Lower leg skin (tissue), 4 donors: ENCODE measurements at places on chromosomes 16 and 17. TPM values are rescaled to one million over a fixed set of nuclear protein-coding genes. Genes with fewer than 3 reads are reported as not detected.

ABCA10 gene
- 2.4 TPM for total RNA-seq

TMEM100 gene
- total RNA-seq, result 6.5 TPM

RBFOX1 gene
- total RNA-seq, result not detected

SPECC1 gene
- 9.8 TPM for total RNA-seq

CDRT15 gene
- total RNA-seq, result not detected

DNA sequence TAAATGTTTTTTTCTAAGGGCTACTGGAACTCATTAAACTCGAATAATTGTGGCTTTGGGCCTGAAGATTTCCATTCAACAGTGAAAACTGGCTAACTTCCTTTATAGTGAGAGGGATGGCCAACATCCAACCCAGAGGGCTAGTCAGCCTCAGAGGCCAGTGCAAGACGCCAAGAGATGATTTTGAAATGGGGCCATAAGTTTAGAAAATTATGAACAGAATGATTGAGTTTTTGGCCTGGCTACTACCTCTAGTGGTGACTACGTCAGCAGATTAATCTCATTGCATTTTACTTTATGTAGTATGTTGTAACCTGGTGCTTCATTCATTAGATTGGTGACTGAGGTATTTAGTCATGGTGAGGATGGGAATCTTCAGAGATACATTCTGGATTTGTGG is 28.4 kb downstream of the HAPSTR1 start:
- DNase-seq, result peak; percentile 57

GRCh38 chr16:68643227-68643626 is 1.9 kb upstream of the CDH3 start:
- DNase-seq, result no peak

GRCh38 chr17:45430738-45431530 is 1.7 kb downstream of the ARHGAP27 start:
- DNase-seq, result no peak

DNA sequence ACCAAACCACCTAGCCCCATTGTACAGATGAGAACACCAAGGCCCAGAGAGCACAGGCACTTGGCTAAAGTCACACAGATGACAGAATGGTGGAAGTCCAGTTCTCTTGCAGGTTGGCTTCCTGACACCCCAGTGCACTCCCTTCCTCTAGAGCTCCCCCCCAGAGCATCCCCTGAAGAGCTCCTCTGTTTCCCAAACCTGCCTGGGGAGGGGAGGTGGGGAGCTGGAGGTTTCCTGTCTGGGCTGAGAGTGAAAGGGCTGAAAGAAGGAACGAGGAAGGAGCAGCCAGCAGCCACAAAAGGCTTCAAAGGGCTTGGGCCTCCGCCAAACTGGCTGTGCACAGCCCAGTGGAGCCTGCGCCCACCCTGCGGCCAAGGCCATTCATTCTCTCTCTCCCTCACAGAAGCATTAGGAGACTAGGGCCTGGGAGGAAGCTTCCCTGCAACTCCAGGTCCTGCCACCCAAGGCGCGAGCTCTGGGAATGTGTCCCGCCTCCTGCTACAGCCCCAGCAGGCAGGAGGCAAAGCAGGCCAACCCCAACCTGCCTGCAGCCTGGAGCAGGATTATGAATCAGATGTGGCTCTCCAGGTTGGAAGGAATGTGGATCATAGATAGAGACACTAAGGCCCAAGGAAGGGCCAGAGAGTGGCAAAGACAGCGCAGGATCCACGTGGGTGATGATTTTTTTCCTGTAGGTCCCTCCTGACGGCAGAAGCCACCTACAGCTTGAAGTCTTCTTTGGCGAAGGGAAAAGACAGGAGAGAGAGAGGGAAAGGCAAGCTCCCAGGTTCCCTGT is 913 bp downstream of the SLC13A5 start:
- DNase-seq, result peak; percentile 85
